Activated CD4-positive, alpha-beta T cell treated with anti-CD3 and anti-CD28 coated beads, Interleukin-2, amount 50 U/mL, for 1 hour (primary cell): ENCODE measurements at places on chromosomes 7 and 10.

GRCh38 chr10:103660364-103661197 lies 167.1 kb downstream of the NEURL1 start:
- DNase-seq = no peak

GRCh38 chr10:92901819-92902251 lies 53.5 kb downstream of the EXOC6 start:
- peak; percentile 15 for DNase-seq

- DNase-seq = no peak
These were observed 21.4 kb downstream of the BCCIP start for GRCh38 chr10:125844751-125845221.

GRCh38 chr7:152459724-152460251 lies 24.0 kb upstream of the KMT2C start:
- DNase-seq = no peak

DNA sequence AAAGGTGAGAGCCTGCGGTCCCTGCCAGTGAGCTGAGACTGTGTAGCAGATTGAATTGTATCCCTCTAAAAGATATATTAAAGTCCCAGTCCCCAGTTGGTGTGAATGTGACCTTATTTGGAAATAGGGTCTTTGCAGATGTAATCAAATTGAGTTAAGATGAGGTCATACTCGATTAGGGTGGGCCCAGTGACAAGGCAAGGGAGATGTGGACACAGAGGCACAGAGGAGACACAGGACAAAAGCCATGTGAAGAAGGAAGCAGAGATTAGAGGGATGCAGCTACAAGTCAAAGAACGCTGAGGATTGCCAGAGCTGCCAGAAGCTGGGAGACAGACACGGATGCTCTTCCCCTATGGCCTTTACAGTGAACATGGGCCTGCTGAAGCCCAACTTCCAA lies 104.3 kb downstream of the CLEC2L start:
- no peak for DNase-seq
